Activated T-helper 2 cell treated with anti-CD3 and anti-CD28 coated beads, Interferon-gamma antibody, Interleukin-2, Interleukin-4, amounts not matched to agents 10 μg/mL and 5 μg/mL and 100 μg/mL, durations not matched to agents 14 hours and 24 hours and 36 hours (primary cell): ENCODE measurements at places on chromosomes 1 and 21.

- H3K4me1 ChIP-seq, result no peaks in the 10 kb centered on the region
- DNase-seq, result no peak
- H3K27ac ChIP-seq, result no peak overlapping the region
- no peak overlapping the region for H3K4me3 ChIP-seq
Measured at GRCh38 chr1:189550498-189550897, 927.2 kb downstream of the BRINP3 start.

- H3K4me3 ChIP-seq, result no peak overlapping the region
- no peaks in the 10 kb centered on the region for H3K36me3 ChIP-seq
- H3K4me1 ChIP-seq, result no peaks in the 10 kb centered on the region
- no peak overlapping the region for H3K27ac ChIP-seq
- DNase-seq, result no peak
- H3K27me3 ChIP-seq, result peaks cover 14% of the 10 kb centered on the region
Measured at GRCh38 chr1:38072858-38073257, 26.3 kb upstream of the POU3F1 start.

- DNase-seq, result no peak
- no peak overlapping the region for H3K4me3 ChIP-seq
- no peak overlapping the region for H3K27ac ChIP-seq
- no peaks in the 10 kb centered on the region for H3K36me3 ChIP-seq
Measured at GRCh38 chr1:7516341-7516740, 254.8 kb upstream of the VAMP3 start.

DNA sequence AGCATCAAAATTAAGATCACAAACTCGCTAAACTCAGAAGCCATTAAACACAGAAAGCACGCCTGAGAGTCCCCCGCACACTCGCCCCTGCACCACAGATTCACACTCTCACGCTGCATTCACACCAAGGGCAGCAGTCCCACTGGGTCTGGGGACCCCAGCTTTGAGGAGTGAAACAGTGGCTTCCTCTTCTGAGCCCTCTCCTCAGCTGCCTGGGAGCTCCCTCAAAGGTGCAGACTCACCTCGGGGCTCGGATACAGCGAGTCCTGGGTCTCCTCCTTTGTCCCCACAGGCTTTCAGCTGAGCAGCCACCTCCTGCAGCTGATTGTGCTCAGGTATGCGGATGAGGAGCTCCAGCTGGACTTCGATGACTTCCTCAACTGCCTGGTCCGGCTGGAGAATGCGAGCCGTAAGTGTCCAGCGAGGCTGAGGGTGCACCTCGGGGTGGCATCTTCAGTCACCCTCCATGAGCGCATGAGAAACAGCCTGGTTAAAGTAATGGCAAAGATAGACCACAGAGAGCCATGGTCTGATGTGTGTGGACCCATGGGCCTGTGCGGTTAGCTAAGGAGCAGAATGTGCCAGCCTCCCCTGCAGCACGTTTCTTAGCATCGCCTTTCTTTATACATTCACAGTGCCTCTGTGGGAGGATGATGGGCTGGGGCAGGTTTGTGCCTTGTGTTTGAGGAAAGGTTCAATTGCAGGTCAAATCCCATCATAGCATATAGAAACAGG is 47.9 kb downstream of the CAPN9 start:
- H3K27me3 ChIP-seq, result peaks cover 2% of the 10 kb centered on the region
- H3K36me3 ChIP-seq, result no peaks in the 10 kb centered on the region
- no peak for DNase-seq
- H3K4me3 ChIP-seq, result no peak overlapping the region

GRCh38 chr21:38821959-38822682 is 16.4 kb downstream of the ETS2 start:
- no peak overlapping the region for H3K27ac ChIP-seq
- no peak overlapping the region for H3K4me3 ChIP-seq
- H3K4me1 ChIP-seq, result peaks cover 3% of the 10 kb centered on the region
- no peak for DNase-seq

DNA sequence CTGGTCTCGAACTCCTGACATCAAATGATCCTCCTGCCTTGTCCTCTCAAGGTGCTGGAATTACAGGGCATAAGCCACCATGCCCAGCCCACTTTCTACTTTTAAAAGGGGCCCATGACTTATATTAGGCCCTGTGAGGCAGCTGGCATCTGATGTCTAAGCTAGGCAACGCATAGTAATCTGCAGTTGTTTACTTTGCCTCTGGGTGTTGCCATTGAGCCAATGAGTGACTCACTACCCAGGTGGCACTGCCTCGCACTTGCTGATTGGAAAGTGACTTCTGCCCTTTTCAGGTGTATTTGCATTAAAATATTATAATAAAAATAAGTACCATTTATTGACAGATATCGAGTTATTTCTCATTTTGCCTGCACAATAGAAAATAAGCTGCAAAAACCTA is 84.9 kb downstream of the KIF14 start:
- H3K36me3 ChIP-seq, result no peaks in the 10 kb centered on the region
- no peak for DNase-seq
- H3K27me3 ChIP-seq, result peaks cover 10% of the 10 kb centered on the region
- no peak overlapping the region for H3K4me3 ChIP-seq
- no peak overlapping the region for H3K27ac ChIP-seq
- peaks cover 2% of the 10 kb centered on the region for H3K4me1 ChIP-seq

DNA sequence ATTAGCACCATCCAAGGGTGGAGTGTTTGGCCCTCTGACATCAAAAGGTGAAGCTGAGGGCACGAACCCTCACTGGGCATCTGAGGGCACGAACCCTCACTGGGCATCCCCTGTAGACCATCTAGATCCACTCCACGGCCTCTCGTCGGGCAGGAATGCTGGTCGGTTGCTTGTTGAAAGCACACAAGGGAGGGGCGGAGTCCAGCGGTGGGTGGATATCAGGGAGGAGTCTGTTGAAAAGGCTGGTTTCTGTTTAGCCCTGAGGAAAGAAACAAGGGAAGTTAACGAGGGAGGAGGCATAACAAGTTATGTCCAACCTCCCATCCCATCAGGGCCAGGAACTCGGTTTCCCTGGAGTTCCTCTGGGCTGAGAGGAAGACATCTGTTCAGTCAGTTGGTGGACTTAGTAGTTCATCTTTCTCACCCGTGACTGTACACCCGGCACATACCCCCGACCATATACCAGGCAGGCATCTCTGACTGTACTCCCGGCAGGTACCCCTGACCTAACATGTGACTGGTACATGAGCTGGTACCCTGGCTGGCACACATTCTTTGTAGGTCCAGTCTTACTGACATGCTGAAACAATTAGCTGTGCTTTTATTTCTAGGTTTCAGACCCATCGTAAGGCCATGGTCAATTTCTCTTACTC is 32.1 kb upstream of the PDE9A start:
- H3K27ac ChIP-seq, result no peak overlapping the region
- H3K4me3 ChIP-seq, result no peak overlapping the region
- no peak for DNase-seq
- no peaks in the 10 kb centered on the region for H3K4me1 ChIP-seq
- H3K27me3 ChIP-seq, result peaks cover 37% of the 10 kb centered on the region

DNA sequence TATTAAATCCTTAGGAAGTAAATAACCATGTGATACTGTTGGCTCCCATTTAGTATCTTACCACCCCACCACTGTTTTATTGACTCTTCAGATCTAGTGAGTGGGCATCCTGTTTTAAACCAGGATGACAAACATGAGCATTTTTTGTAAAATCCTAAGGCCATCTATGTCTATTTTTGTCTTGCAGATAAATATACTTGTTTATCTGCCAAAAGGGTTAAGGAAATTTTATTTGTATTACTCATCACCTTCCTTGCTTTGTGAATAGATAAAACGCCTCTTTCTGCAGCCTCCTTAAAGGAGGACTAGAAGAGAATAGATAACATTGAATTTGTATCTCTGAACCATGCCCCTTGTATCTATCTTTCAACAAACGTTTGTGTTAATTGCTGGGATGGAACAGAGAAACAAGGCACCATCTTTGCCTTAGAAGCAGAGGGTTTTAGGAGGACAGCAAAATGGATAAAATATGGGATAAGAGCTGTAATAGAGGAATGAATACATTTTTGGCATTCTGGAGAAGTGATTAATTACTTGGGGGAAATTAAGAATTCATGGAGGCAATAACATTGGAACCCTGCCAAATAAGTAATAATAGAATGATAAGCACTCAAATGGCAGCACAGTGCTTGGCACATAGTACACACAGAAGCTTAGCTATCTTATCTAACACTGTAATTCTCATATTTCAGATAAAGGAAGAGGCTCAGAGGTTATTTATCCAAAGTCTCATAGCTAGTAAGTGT is 14.7 kb downstream of the YTHDF2 start:
- H3K27me3 ChIP-seq, result no peaks in the 10 kb centered on the region
- H3K4me1 ChIP-seq, result peaks cover 27% of the 10 kb centered on the region
- DNase-seq, result no peak
- no peak overlapping the region for H3K4me3 ChIP-seq
- H3K36me3 ChIP-seq, result peaks cover 40% of the 10 kb centered on the region

DNA sequence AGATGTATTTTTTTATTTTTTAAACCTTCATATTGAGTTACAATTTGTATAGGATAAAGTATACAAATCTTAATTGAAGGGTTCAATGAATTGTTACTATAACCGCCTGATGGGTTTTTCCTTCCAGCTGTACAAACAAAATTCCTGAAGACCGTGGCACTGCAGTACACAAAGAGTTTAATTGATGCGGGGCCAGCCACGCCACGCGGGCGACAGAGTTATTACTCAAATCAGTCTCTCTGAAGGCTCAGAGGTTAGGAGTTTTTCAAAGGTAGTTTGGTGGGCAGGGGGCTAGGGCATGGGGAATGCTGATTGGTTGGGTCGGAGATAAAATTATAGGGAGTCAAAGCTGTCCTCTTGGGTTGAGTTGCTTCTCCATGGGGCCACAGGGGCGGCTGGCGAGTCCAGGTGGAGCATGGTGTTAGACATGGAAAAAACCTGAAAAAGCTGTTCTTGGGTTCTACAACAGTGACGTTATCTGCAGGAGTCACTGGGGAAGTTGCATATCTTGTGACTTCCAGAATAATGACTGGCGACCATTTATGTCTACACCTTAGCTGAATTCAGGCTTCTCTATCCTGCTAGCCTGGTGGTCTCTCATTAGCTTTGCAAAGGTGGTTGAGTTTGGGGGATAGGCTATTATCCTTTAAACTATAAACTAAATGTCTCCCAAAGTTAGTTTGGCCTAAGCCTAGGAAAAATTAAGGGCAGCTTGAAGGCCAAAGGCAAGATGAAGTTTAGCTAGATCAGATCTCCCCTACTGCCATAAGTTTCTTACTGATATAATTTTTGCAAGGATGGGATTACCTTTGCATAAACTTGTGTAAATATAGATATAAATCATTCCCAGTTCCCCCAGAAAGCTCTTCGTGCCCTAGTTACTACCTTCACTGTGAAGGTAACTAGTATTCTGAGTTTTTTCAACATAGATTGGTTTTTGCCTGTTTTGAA is 13.0 kb upstream of the TMEM9 start:
- no peak for DNase-seq
- no peaks in the 10 kb centered on the region for H3K36me3 ChIP-seq
- H3K27me3 ChIP-seq, result peaks cover 35% of the 10 kb centered on the region
- H3K4me1 ChIP-seq, result peaks cover 11% of the 10 kb centered on the region
- H3K27ac ChIP-seq, result no peak overlapping the region
- H3K4me3 ChIP-seq, result no peak overlapping the region

DNA sequence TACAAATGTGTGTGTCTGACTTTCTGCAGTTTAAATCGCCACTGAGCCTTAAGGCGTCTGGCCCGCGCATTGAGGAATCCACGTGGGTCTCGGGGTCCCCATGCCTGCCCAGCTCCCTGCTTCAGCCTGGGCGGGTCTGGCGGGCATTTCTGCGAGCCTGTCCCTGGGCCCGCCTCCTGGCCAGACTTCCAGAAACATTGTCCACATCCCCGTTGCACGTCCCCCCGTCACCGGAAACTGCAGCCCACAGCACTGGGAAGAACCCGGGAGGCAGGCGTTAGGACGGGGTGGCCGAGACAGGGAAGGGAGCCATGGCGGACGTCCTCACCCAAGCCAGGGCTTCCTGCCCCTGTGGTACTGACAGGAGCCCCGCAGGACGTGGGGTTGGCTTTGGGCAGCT is 113.1 kb upstream of the COL6A1 start:
- no peak overlapping the region for H3K4me3 ChIP-seq
- no peak overlapping the region for H3K27ac ChIP-seq
- DNase-seq, result no peak
- H3K27me3 ChIP-seq, result no peaks in the 10 kb centered on the region
- no peaks in the 10 kb centered on the region for H3K36me3 ChIP-seq

GRCh38 chr1:1966071-1966740 is 37.4 kb downstream of the CFAP74 start:
- DNase-seq, result no peak
- no peaks in the 10 kb centered on the region for H3K27me3 ChIP-seq
- H3K36me3 ChIP-seq, result no peaks in the 10 kb centered on the region
- no peak overlapping the region for H3K27ac ChIP-seq
- no peak overlapping the region for H3K4me3 ChIP-seq

- no peak overlapping the region for H3K4me3 ChIP-seq
- peaks cover 7% of the 10 kb centered on the region for H3K27me3 ChIP-seq
- peaks cover 38% of the 10 kb centered on the region for H3K4me1 ChIP-seq
- peak; percentile 69 for DNase-seq
- peaks cover 2% of the 10 kb centered on the region for H3K36me3 ChIP-seq
Measured at GRCh38 chr21:45820171-45821091, 161.1 kb upstream of the COL6A1 start.

DNA sequence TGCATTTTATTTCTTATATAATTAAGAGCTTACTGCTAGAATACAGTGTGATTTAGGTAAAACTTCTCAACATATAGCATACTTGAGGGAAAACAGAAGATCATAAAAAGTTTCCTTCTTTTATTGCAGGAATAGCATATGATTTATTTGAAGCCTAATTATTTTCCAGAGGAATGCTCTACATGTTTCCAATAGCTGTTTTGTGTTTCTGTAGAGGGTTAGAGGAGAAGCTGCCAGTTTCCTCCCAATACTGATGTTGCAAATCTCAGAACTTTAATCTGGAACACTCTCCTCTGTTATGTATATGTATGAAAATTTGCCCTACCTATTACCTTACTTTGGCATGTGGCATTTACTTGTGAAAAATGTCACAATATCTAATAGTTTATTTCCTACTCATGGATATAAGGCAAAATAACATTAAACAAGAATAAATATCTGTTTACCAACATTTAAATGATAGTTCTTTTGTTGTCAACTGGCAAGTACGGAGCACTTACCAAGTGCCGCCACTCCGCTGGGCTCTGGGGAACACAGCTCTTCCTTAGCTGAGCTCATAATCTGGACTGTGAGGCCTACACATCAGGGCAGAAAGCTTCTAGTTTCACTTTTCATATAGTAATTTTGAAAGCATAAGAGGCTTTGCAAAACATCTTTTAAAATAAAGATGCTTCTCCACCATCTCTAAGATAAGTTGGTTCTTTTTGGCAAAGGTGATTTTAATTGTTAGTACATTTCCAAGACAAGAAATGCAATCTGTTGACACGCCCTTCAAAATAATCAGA is 239.8 kb upstream of the C1orf105 start:
- H3K27me3 ChIP-seq, result no peaks in the 10 kb centered on the region
- H3K4me3 ChIP-seq, result peak overlapping the region; percentile 77
- H3K4me1 ChIP-seq, result peaks cover 42% of the 10 kb centered on the region

GRCh38 chr1:175043824-175044223 is 20.6 kb upstream of the MRPS14 start:
- H3K27me3 ChIP-seq, result peaks cover 31% of the 10 kb centered on the region
- no peak overlapping the region for H3K27ac ChIP-seq

GRCh38 chr1:75438355-75438754 is 172.6 kb downstream of the SLC44A5 start:
- H3K4me3 ChIP-seq, result no peak overlapping the region
- no peaks in the 10 kb centered on the region for H3K36me3 ChIP-seq
- H3K27ac ChIP-seq, result no peak overlapping the region
